Frontal cortex (tissue), 4 donors: ENCODE measurements at places on chromosomes 16 and 17. TPM values are rescaled to one million over a fixed set of nuclear protein-coding genes. Genes with fewer than 3 reads are reported as not detected.

GPR142 gene
- total RNA-seq, result not detected

DNA sequence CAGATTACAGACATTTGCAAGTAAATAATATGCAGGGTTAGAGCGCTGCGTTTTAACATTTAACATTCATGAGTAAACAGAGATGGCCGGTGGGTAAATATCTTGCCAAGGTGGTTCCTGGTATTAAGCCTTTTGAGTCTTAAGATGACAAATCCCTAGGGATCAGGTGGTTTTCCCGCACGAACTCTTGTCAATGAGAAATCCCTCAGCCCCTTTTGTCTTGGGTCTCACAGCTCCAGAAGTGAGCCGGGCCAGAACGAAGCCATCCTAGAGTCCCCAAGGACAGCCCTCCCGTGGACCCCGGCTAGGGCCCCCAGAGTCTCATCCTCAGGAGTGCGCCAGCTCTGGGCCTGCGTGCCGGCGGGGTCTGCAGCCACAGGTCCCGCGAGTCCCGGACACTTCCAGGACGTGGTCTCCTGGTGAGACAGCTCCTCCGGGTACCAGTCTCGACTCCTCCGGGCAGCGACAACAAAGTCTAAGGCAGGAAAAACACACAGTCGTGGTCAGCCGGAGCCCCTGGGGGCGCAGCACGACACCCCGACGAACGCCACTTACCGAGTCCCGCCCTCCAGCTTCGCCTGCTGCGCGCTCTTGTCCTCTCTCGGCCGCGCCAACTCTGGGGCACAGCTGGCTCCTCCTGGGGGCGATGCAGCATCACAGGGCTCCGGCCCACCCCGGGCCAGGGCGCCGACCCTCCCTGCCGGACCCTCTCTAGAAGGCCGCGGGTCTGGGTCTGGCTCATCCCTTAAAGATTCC lies 13.3 kb downstream of the MIS12 start:
- DNase-seq, result peak; percentile 58

- no peak for DNase-seq
Observed at GRCh38 chr16:525123-525519, 2.4 kb upstream of the CAPN15 start.

GRCh38 chr16:4006397-4006999 lies 109.7 kb downstream of the ADCY9 start:
- DNase-seq, result no peak

GRCh38 chr16:14600164-14600563 lies 29.9 kb downstream of the PARN start:
- DNase-seq, result no peak
